ENCODE measurements at places on chromosomes 5 and 9.

- no peak for DNase-seq
Measured at GRCh38 chr9:72843520-72844439, 109.1 kb downstream of the ALDH1A1 start.

- DNase-seq = no peak
Measured at GRCh38 chr5:121667292-121667691, 184.4 kb upstream of the FTMT start.

- no peak for DNase-seq
Measured at GRCh38 chr9:35112257-35113020, 3.2 kb downstream of the ATOSB start.

GRCh38 chr9:80094176-80094771 is 522.5 kb downstream of the TLE4 start:
- DNase-seq = no peak

DNA sequence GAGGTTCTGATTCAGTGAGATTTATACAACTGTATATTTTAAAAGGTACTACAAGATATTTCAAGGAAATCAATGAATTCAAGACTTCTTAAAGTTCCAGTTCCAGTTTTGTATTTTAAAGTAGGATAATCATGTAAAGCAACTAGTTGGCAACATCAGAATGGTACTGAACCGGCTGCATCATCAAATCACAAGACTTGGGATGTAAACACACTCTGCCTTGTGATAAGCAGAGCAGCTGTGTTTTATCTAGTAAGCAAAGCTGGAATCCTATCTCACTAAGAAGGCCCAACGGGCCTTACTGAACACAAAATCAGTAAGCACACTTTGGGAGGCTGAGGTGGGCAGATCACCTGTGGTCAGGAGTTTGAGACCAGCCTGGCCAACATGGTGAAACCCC is 327.2 kb upstream of the NREP start:
- no peak for DNase-seq

DNA sequence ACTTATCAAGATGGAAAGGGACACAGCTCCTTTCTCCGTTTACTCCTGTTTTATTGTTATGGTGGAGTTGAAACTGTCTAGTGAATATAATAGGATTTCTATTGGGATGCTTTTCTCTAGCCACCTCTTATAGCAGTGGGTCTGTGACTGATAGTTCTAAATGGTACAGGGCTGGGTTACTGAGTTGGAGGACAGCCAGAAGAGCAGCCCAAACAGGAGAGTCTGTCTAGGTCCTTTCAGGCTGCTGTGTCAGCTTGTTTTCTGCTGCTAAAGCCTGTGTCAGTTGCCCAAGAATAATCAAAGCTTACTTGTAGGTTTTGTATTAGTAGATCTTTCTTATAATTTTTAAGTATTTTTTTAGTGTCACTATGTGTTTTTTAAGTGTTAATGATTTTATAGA is 356.0 kb upstream of the SEMA6A start:
- no peak for DNase-seq

DNA sequence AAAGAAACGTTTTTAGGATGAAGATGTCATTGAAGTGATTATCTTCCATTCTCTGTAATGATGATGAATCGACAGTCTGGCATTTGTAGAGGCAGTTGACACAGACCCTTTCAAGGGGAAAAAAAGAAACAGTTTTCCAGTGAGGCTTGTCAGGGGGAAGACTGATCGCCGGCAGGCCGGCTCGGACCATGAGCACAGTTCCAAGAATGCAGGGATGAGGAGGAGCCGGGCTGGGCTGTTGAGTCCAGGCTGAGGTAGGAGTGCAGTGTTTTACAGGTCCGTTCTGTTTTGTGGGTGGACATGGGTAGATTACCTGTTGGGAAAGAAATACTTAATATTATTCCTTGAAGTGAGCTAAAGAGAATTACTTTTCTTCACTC is 194.6 kb downstream of the AOPEP start:
- DNase-seq = no peak

DNA sequence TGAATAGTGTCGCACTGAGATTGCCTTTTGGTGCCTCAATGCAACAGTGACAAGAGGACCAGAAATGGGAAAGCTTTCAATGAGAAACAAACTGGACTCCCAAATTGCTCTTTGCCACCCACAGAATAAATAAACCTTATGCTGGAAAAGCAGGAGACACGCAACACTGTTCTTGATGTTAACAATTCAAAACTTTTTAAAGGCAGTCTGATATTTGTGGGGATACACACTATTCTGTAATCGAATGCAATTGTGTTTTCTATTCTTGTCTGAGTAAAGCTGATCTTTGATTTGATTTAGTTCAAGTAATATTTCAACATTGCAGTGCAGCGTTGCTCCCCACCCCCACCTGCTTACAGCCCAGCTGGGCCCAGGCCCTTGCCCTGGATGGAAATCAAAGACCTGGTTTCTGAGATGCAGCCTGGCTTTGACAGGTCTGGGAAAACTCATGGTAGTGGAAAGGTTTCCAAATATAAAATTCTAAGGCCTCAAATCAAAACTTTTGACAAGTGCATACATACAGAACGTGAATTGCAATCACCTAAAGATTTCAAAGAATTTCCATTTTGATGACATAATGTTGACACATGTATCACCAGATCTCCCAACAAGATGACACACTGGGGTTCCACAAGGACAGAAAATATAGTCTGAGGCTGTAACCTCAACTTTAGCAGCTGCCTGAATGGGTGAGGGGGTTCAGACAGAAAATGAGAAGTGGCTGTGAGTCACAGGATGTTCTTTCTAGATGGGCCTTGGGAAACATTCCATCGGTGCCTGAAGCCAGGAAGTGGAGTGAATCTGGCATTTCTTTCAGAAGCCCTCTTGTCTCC is 55.1 kb downstream of the ABCA1 start:
- DNase-seq = no peak

Measured in activated gamma-delta T cell (primary cell).